ENCODE measurements at places on chromosomes 3 and 15.

DNA sequence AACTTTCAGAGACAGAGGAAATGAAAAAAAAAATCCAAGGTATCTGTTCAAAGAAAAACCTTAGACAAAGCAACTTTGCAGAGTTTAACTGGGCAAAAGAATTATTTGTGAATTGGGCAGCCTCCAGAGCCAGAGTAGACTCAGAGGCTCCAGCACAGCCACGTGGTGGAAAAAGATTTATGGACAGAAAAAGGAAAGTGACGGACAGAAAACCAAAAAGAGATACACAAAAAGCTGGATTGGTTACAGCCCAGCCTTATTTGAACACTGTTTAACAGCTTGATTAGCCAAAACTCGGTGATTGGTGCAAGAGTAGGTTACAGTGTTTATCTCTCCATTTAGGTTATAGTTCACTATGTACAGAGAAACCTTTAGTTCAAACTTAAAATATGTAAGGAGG lies 23.7 kb upstream of the GPD1L start:
- DNase-seq = no peak

DNA sequence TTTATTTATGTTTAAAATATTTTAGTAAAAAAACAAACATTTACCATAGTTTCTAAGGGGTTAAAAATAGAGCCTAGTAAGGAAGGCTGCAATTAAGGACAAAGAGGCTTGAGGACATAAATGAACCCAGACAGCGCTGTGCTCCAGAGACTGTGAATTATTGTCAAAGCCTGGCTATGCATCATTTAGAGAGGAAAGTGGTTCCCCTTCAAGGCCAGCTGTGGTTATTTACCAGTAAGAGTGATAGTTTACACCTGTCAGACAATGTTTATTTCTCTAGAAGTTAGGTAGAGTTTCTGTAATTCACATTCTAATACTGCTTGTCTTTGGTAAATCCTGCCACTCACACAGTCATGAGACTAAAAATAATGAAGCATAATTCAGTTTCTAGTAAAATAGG lies 32.4 kb upstream of the PIK3R4 start:
- no peak for DNase-seq

DNA sequence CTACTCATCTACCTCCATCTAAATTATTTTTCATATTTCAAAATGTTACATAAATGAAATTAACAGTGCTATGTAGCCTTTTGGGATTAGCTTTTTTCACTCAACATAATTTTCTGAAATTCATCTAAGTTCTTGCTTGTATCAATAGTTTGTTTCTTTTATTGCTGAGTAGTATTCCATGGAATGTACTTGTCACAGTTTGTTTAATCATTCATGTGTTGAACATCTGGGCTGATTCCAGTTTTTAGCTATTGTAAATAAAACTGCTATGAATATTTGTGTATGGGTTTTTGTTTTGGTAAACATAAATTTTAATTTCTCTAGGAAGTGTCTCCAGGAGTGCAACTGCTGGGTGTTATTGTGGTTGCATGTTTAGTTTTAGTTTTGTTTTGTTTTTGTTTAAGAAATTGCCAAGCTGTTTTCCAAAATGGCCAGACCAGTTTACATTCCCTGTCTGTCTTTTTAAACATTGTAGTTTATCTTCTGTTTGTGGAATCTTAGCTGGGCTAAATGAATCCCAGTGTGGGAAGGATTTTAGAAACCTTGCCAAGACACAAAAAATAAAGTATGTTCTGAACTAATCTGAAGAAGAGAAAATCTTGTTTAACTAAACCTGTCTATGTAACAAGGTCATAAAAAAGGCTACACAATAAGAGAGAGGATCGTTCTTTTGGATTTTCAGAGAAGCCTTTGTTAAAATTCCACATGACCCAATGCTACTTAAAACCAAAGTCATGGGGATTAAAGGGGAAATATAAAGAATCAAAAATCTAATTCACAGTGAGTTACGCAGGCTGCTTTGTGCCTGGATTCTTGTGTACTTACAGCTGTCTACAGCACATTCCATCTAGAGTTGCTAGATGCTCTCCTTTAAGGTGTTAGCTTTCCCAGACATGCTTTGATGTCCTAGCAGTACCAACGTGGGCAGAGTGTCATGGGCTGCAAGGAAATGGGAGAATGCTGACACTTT lies 129.2 kb upstream of the SUCLG2 start:
- DNase-seq = no peak

GRCh38 chr15:89401631-89402517 lies 67.2 kb upstream of the POLG start:
- DNase-seq = no peak

DNA sequence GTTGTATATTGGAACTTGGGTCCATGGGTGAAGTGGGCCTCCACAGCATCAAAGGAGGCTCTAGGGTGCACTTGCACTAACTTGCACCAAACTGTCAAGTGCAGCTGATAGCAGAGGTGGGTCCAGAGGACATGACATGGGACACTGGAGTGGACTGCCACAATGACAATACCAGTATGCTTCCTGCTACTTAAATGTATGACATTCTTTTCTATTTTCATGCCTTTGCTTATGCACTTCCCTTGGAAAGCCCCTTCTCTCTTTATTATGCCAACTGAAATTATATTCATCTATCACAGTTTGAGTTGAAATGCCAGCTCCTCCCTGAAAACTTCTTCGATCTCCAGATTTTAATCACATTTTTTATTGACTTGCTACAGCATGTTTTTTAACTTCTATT lies 101.8 kb downstream of the CFAP20DC start:
- DNase-seq = no peak

DNA sequence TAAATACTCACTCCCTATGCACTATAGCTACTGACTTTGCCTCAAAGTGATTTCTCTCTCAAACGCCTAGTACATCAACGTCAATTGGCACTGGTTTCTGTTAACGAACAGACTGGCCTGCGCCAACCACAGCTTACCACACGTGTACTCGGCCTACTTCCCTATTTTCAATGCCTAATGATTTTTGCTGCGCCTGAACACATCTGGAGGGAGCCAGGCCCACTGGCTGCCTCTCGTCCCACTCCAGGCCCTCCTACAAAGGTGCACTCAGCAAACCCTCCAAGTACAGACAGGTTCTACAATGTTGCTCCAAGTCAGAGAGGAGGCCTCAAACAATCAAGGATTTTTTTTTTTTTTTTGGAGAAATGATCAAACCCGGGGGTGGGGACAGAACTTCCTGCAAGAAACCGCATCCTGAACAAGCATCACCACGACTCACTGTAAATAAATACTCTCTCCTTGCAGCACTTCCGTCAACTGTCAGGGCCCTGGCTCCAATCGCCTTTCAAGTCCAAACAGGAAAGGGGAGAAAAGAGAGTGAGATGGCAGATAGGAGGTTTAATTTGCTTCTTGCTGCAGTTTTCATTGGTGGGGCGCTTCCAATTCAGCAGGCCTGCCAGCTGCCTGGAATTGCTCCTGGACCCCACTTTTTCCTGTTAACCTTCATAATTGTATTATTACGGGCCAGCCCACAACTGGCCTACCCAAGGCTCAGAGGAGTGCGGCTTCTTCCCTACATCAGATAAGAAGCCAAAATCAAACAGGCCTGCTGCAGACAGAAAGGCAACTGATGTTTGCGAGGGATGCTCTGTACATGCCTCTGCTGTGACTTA lies 139.3 kb downstream of the FOXP1 start:
- no peak for DNase-seq

DNA sequence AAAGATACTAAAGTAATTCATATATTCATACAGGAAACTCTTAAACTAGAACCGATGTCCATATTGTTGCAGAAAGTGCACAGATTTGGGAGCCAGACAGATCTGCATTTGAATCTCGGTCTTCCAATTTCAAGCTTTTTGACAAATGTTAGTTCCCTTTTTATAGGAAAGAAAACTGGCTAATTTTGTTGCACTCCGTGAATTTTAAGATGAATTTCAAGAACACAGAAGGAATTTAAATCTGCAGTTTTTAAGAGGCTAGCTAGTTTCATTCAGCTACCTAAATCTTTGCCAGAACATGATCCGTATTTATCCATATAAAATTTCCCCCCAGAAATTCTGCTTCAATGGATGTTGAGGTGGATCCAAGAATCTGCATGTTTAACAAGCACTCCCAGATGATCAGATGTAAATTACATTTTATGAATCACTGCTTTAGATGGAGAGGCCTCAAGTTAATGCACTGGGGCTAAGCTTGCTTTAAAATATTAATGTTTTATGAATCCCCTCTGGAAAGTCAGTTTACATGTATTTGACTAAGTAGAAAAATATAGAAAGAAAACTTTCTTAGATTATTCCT lies 1296.3 kb upstream of the CADM2 start:
- no peak for DNase-seq

GRCh38 chr15:77942611-77943211 lies 134.8 kb downstream of the TBC1D2B start:
- DNase-seq = no peak

- no peak for DNase-seq
Measured at GRCh38 chr3:186109897-186110803, 1.3 kb upstream of the ETV5 start.

DNA sequence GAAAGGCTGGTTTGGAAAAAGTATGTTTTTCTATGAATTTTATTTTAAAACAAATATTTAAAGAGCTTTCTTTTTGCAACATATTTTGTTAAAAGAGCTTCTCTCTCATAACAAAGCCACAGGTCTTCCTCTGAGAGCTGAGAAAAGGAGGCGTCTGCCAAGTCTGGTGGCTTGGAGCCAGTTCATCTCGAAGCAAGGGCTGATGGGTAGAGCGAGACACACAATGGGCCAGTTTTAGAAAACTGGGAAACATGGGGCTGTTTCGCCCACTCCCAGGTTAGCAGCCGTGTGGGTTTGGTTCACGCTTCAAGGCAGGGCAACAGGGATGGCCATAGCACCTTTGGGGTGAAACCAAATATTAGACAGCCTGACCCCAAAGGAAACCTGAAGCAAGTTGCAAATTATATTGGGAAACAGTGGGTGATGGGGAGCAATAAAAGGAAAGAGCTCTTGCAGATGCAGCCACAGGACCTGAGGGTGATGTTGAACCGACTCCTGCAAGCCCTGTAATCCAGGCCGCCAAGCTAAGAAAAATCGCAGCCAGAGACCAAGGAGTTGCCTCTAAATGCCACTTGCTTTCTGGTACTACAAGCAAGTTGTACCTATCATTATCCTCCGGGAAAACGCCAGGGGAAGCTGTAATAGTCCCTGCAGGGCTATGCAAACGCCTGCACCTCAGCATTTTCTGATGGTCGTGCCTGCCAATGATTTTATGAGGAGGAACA lies 88.4 kb upstream of the GALNT15 start:
- no peak for DNase-seq

GRCh38 chr15:61126811-61127210 lies 102.3 kb downstream of the RORA start:
- no peak for DNase-seq

- DNase-seq = no peak
Measured at GRCh38 chr15:74387621-74388362, 20.3 kb upstream of the CYP11A1 start.

GRCh38 chr3:114899186-114899931 lies 247.7 kb downstream of the ZBTB20 start:
- no peak for DNase-seq

GRCh38 chr3:151443583-151443982 lies 17.3 kb downstream of the IGSF10 start:
- DNase-seq = no peak

DNA sequence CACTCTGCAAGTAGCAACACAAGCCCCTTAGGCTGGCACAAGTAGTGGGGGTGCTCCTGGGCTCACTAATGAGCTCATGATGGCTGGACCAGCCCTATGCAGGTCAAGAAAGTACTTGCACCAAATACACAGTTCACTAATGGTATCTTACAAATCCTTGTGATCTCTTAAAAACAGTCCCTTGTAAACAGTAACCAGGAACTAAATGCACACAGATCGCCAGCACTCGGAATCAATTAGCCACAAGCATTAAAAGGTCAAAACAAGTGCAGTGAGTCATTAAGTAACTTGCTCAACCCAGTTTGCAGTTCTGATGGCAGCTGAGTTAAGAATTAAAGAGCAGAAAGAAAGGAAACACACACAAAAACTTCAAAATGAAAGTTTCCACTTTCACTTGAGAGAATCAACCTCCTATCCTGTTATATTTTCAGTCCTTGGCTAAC lies 43.2 kb downstream of the ARHGEF3 start:
- DNase-seq = no peak

DNA sequence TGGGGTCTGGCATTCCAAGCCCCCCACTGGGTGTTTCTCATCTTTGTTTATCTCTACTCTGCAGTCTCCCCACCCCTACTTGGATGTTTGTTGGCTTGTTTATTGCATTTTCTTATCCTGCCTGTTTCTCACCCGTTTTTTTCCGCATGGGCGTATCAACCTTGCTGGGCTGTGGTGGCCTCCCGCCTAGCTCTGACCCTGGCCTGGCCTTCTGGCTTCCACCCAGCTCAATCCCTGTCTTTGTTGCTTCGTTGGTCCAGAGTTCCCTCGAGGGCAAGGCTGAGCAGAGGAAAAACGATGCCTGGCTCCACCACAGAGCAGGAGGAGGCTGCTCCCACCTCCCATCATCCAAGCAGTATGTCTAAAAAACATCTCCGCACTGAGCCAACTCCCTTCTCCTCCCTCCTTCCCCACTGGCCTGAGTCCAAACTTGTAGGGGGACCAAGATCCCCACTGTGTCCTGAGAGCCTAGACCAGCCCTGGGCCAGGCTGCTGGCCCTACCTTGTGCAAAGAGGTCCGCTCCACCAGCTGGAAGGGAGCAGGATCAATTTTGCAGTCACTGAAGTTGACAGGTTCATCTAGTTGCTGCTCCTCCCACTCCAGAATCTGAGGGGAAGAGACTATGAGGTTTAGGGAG lies 9.8 kb downstream of the CLCN2 start:
- no peak for DNase-seq

- DNase-seq = no peak
Measured at GRCh38 chr3:46905213-46905560, 27.7 kb downstream of the PTH1R start.

- no peak for DNase-seq
Measured at GRCh38 chr15:48112242-48112641, 8.5 kb upstream of the SLC24A5 start.

All from renal cortex interstitium (tissue), 15 donors.